ENCODE measurements at places on chromosomes 3 and 15.

DNA sequence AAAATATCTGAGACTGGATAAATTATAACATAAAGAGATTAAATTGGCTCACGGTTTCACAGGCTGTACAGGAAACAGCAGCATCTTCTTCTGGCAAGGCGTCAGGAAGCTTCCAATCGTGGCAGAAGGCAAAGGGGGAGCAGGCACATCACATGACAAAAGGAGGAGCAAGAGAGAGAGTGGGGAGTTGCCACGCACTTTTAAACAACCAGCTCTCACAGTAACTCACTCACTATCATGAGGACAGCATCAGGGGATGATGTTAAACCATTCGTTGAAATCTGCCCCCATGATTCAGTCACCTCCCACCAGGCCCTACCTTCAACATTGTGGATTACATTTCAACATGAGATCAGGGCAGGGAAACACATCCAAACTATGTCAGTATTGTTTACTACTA is 114.5 kb upstream of the SPATA16 start:
- DNase-seq, result no peak

DNA sequence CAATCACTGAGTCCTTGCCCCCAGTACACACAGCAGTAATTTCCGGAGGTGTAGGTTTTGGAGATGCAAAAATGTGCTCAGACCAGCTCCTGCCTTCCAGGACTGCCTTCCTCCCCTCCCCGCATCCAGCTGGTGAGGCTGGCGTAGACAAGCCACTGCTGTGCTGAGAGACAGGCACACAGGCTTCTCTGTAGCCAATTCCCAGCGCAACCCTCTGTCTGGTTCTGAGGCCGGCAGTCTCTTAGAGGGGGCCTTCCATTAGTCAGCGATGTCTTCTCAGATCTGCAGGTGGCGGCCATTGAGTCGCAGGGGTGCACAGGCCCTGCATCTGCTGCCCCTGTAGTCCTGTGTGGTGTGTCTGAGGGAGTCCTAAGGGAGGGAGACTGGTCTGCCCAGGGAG is 114.4 kb downstream of the DNAJB8 start:
- no peak for DNase-seq

- no peak for DNase-seq
These were observed 300.6 kb downstream of the TBL1XR1 start for GRCh38 chr3:176896640-176897039.

DNA sequence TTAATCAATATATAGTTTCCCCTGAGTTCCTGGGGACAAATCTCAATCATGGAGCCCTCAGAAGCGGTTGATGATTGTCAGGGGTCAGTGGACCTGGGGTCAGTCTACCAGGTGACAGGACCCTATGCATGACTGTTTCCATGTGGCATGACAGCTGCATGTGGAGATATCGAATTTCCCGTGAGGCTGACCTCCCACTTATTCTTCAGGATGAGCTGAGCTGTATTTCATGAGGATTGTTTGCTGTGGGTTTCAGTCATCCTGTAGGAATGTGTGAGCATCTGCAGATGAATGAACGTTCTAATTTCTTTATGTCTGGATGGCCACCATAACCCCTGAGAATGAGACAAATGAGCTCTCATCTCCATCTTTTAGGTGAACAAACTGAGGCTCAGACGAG is 93.0 kb upstream of the HES1 start:
- DNase-seq, result no peak

DNA sequence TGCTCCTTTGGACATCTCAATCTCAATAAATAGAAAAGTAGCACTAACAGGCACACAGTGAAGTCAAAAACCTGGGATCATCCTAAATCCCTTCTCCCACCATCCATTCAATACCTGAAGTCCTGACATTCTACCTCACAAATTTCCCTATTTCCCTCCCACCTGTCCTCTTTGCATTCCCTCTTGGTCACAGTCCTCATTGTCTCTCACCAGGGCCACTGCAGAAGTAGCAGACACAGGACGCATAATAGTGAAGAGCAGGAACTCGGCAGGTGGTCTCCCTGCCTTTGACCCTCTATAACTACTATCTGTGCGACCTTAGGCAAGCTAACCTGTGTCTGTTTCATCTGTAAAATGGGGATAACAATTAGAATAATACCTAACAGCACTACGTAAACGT is 2.3 kb downstream of the THOC7 start:
- DNase-seq, result no peak

DNA sequence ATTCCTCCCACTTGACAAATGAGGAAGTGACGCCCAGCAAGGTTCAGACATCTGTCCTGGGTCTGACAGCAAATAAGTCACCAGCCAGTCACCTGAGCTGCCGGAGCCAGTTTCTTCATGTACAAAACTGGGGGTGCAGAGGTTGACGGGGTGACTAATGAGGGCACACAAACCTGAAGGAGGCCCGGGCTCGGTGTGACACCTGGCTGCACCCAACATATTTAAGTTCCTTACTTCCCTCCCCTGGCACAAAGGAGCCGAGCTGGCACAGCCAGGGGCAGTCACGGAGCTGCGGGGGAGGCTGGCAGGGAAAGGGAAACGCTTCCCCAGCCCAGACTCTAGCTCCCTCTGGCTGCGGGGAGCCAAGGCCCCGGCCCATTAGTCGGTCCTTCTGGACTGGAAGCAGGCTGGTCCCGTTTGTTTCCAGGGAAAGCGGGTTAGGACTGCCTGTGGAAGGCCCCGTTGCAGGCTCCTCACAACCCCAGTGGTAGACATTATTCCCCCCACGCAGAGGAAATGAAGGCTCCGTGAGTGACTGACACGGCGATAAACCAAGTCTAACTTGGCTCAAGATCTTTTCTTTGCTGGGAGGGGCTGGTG is 2.3 kb downstream of the FBXL22 start:
- DNase-seq, result peak; percentile 46

DNA sequence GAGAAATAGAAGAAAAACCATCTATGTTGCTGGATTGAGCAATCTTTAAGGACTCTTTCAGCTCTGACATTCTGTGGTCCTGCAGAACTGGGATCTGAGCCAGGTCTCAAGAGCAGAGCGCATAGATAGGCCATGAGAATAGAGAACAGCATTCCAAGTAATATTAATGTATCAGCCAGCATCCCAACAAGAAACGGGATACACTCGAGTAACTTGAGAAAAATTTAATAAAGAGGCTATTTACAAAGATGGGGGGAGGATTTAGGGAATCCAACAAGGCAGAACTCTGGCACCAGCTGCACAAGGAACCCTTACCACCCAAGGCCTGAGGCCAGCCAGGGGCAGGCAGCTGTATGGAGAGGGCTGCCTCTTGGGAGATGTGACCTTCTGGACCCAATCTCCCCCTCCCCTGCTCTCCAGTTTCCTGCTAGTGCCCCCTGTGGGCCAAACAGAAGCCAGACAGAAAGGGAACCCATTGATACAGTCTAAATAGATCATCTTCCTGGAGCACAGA is 8.2 kb downstream of the TMOD2 start:
- DNase-seq, result no peak

- no peak for DNase-seq
These were observed 13.4 kb upstream of the STRA6 start for GRCh38 chr15:74215958-74216357.

- no peak for DNase-seq
These were observed 309.8 kb upstream of the GRM7 start for GRCh38 chr3:6551165-6551564.

- DNase-seq, result no peak
These were observed 16.3 kb downstream of the SNAPC5 start for GRCh38 chr15:66481107-66481856.
